Mesothelial cell of epicardium (in vitro differentiated cells): ENCODE measurements at places on chromosomes 7 and 10. TPM values are rescaled to one million over a fixed set of nuclear protein-coding genes. Genes with fewer than 3 reads are reported as not detected.
A peak's percentile ranks its signal among the peaks of the same experiment; 100 is the strongest.

- DNase-seq: no peak
These were observed 84.7 kb downstream of the TMEM178B start for GRCh38 chr7:141158561-141158960.

The ZNF239 gene
- total RNA-seq: 8.9 to 9.5 TPM (median 9.2 TPM) in 3 replicates

The CCDC172 gene
- not detected in 3 replicates for total RNA-seq

DNA sequence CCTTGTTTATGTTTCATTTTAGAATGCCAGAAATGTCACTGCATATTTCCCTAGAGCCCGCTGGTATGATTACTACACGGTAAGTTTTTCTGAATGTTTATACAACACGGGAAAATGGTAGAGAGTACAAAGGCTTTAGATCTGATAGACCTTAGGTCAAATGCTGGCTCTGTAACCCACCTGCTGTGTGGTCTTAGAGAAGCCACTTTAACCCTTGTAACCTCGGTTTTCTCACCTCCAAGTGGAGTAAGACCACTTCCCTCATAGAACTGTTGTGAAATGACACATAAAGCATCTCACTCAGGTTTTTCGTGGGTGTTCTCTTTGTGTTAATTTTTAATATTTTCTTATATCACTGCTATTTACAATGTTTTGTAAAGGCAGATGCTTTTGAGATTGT lies 13.9 kb upstream of the MGAM2 start:
- no peak for DNase-seq

GRCh38 chr7:98553666-98554065 lies 63.4 kb upstream of the NPTX2 start:
- DNase-seq: no peak

DNA sequence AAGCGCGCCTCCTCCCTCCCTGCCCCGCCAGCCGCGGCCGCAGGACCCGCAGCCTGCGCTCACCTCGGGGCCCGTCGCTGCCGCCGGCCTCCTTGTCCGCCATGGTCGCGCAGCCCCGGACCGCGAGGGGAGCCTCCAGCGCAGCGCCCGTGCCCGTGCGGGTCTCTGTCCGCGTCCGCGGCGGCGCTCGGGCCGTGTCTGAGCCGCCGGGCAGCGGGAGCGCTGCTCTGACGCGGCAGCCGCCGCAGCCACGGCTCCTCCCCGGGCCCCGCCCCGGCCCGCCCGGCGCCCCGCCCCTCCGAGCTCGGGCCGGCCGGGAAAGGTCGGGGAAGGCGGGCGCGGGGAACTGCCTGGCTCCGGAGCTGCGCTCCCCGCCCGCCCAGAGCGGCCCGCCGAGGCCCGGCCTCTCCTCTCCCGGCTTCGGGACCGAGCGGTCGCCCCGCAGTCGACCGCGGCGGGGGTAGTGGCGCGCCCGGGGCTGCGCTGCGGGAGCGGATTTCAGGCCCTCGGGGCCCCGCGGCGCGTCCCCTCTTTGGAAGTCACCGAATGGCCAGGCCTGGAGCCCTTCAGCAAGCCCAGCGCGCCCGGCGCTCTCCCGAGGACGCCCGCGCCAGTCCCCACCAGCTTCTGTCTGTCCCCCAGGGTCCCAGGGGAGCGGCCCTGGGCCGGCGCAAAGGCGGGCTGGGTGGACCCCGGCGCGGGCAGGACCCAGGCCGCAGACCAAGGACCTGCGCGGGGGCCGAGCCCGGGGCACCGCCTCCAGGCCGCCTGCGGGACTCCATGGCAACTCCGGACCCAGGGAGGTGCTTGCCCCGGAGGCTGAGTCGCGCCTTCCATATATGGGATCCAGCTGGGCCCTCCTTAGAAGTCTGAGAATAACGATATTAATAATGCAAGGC lies at the start of gene HSPA12A:
Gene HSPA12A (minus strand): TSS at position 200 of the 899 bp plus-strand sequence. CDS start 97 bp downstream, at position 103.
- peak; percentile 79 for DNase-seq

GRCh38 chr7:98727146-98727709 lies 110.1 kb downstream of the NPTX2 start:
- DNase-seq: no peak

The CPA2 gene
- total RNA-seq: 0.54 to 0.73 TPM (median 0.72 TPM) in 3 replicates

The KLHL7 gene
- total RNA-seq: 44.0 to 48.3 TPM (median 45.7 TPM) in 3 replicates

- no peak for DNase-seq
These were observed 12.0 kb upstream of the KCNMA1 start for GRCh38 chr10:77649333-77650331.
